ENCODE measurements at places on chromosomes 2 and 18. TPM values are rescaled to one million over a fixed set of nuclear protein-coding genes. Genes with fewer than 3 reads are reported as not detected.

Gene DCC
- total RNA-seq = not detected

Gene POTEC
- not detected for total RNA-seq

Gene ICA1L
- 5.8 TPM for total RNA-seq

DNA sequence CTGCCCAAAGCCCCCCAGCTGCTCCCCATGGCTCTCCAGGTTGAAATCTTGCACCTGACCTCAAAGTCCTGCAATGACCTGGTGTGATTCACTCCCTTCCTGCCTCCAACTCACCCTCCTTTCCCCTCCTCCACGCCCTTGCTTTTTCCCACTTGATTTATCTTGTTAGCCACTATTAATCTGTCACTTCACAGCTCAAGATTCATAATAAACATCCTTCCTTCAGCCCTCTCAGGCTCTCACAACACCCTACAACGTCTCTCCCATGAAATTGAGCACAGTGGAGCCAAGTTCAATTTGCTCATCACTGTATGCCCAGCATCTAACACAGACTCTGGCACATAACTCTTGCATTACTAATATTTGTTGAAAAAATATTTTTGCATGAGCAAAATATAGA is 85.6 kb upstream of the SLC35G4 start:
- no peak for DNase-seq

GRCh38 chr2:816278-816677 is 134.4 kb upstream of the SNTG2 start:
- DNase-seq = no peak

Measured in activated naive CD8-positive, alpha-beta T cell treated with anti-CD3 and anti-CD28 coated beads, Interleukin-2, amount 10 ng/mL, durations not matched to agents 7 days and 5 days (primary cell).